NCI-H2171 (cell line): ENCODE measurements at places on chromosomes 11 and 22.

GRCh38 chr11:121696177-121696871 is 243.6 kb upstream of the SORL1-AS1 start:
- DNase-seq, result no peak

GRCh38 chr22:19176732-19177131 is 1.8 kb downstream of the SLC25A1 start:
- no peak for DNase-seq

GRCh38 chr11:106625566-106625965 is 392.7 kb downstream of the GUCY1A2 start:
- no peak for DNase-seq

- DNase-seq, result no peak
Measured at GRCh38 chr11:63564784-63565350, 1.7 kb upstream of the PLAAT2 start.

GRCh38 chr11:120622189-120622875 is 110.8 kb downstream of the GRIK4 start:
- no peak for DNase-seq

DNA sequence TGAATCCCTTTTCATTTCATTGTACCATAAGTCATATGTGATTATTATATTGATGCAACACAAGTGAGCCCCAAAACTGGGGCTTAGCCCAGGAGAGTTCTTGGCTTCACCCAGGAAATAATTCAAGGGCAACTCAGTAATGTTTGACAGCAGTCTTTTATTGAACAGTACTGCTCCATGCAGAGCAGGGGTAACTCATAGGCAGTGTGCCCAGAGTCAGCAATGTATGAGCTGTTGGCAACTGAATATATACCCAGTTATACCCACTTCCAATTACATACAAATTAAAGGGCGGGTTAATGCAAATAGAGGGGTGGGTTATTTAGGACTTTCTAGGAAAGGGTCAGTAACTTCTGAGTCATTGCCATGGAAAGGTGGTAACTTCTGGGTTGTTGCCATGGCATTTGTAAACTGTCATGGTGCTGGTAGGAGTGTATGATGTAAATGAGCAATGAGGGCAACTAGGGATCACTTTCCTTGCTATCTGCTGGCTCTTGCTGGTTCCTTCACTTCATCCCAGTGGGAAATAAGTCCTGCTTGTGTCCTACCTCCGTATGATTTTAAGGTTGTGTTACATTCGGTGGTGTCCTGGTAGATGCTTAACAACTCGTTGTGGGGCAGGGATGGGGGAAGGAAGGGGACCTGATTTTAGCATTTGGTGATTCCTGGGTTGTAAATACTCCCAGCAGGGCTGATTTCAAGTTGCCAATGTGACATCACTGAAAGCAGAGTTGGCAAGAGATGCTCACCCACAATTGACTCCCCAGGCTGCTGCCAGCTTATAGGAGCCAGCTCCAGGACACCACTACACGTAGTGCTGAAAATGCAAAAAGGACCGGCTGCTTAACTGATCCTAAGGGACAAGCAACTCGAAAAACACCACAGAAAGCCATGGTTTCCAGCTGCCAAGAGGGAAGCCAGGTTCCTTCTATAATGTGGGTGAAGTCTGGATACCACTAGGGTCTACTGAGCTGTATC is 70.1 kb downstream of the SYT9 start:
- no peak for DNase-seq

DNA sequence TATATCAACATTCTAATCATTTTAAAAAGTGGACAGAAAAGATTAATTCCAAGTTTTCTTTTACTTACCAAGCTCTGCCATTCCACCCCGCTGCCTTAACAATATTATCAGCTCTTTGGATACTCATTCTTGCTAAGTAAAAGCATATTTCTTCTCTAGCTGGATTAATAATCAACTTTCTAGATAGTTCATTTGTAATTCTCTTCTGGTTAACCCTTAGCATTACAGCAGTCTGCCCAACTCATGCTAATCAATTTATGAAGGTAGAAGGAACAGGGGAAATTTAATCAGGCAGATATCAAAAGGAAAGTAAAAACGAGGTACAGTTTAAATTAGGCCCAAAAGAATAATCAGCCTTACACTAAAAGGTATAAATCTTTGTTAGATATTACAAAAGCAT is 41.0 kb upstream of the SOX6 start:
- no peak for DNase-seq

GRCh38 chr11:76207642-76208401 is 1.5 kb upstream of the WNT11 start:
- DNase-seq, result peak; percentile 71

DNA sequence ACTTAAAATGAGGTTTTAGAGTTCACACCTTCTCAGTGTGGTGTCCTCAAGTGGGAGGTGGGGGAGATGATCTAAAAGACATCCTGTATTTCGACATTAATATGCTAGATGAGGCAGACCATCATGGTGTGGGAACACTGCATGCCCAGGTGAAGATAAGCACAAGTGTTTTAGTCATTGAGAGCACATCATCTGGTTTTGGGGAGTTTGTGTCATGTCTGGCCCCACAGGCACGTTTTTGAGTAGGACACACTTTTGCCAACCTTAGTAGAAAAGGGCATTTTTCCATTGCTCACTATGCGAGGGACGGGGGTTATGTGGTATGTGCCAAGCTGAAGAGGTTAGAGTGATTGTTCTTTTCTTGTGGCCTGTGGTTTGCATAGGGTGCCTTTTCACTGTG is 189.3 kb downstream of the DBX1 start:
- DNase-seq, result no peak

DNA sequence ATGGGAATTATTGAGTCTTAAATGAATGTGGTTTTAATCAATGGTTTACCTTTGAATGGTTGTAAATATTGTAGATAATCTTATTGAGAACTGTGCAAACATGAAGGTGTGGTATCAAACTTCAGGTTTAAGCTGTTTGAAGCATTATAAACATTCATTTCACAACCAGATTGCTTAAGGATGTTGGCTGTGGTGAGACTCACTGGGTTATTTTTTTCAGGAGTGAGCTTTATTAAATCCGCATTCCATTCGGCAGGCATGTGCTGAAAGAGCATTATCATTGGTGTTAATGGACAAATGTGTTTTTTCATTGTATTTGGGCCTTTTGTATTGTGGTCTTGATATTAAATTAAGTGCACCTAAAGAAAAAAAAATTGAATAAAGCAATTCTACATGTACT is 9.7 kb downstream of the MMP3 start:
- no peak for DNase-seq

DNA sequence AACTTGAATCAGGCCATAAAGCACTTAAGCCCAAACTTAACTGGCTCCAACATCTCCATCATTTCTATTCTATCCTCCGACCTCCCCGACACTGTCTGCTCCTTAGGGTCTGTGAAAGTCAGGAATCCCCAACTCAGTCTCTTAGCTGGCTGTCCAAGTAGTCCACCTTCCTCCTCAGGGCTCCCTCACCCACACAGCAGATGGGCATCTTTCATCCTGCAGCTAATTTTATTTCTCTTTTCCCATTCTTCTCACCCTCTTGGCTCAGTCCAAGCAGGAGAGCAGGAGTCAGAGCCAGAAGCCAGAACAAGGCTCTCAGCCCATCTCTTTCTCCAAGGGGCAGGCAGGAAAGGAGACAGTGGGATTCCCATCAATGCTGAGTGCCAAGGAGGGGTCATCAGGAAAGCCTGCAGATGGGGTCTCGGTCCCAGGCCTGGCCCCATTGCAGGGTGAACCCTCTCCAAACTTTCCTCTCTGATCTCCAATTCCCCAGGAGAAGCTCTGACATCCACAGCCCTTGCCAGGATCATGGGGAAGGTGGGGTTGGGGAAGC is 40.4 kb upstream of the JAM3 start:
- no peak for DNase-seq

DNA sequence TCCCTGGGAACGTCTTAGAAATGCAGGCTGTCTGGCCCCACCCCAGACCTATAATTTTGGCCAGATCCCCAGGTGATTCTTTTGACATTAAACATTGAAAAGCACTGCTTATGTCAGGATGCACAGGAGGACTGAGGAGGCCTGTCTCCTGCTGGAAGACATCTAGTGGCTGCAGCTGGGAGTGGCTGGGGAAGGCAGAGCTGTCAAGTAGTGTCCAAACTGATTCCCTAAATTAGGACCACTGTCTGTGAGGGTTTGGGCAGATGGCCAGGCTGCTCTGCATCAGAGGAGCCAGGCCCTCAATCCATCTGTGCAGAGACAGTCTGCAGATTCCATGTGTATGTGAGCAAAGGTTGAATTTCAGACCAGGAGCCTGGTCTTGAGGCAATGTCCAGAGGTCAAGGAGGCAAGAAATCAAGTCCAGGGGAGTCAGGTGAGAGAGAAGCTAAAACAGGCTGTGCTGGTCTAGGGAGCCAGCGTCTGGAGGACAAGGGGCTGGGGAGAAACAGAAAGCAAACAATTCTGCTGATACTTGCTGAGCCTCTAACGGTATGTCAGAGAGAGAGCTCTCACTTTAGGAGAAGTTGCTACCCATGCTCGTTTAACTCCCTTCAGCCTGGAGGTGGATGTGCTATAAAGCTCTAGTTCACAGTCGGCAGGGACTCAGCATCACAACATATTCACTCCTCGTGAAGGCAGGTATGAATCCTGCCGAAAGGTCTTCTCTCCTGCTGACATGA is 15.3 kb upstream of the SYTL2 start:
- DNase-seq, result peak; percentile 28

GRCh38 chr11:59573216-59573615 is 42.4 kb downstream of the OSBP start:
- no peak for DNase-seq
